ENCODE measurements at places on chromosomes 12 and 14.

DNA sequence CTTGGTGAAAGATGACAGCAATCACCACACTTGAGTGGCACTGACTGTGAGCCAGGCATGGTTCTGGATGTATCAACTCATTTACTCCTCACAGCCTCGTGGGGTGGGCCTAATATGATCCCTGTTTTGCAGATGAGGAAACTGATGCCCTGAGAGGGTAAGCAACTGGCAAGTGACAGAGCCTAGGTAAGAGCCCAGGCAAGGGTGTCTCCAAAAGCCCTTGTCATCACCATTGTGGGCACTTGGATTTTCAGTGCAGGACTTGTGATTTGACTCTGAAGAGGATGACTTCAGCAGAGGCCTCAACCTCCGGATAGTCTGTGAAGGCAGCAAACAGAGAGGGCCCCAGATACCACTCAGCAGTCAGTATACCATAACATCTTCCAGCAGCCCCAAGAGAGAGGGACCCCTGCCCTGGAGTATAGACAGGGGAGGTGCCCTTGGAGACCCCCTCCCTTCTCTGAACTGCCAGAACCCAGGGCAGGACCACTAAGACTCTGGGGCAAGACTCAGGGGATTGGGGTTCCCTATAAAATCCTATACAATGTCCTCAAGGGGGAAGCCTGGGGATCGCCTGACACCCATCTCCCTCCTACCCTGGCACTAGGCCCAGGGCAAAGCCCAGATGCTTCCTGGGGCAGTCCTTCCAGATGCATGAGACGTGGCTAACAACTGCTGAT, 7.1 kb upstream of the KRT5 start:
- DNase-seq = no peak

DNA sequence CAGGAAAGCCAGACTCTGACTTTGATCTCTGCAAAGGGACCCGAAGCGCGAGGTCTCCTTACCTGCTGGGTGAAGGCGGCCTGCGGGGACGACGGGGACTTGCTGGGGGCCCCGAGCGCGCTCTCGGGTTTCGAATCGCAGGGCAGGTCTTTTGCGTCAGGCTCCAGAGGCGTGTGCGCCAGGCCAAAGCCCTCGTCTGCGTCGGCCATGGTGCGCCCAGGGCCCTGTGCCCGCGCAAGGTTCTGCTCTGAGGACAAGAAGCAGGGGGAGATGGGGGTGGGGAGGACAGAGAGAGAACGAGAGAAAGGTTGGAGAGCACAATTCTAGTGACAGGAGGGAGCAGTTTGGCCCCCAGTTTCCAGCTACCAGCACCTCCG, 2.3 kb downstream of the TBX5 start:
- no peak for DNase-seq

DNA sequence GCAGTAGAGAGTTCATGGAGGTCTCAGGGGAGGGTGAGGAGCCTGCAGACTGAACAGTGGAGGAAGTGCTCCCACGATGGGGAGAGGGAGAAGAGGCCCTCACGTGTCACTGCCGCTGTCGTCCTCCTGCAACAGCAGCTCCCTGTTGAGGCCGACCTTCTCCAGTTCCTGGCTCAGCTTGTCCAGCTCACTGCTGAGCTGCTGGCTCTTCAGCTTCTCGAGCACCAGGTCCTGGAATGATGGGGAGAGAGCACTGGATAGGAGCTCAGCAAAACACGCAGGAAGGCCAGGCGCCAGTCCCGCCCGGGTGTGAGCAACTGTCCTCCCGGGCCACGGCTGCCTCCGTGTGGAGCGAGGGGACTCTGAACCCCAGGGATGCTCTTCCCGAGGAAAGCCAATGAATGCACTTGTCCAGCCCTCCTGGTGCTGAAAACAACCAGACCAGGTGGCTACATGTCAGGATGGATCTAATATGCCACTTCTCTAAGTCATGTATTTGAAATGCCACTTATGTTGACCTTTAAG, 65.3 kb upstream of the GPR68 start:
- no peak for DNase-seq

GRCh38 chr14:106879241-106879640, 1352.9 kb downstream of the TMEM121 start:
- DNase-seq = no peak

DNA sequence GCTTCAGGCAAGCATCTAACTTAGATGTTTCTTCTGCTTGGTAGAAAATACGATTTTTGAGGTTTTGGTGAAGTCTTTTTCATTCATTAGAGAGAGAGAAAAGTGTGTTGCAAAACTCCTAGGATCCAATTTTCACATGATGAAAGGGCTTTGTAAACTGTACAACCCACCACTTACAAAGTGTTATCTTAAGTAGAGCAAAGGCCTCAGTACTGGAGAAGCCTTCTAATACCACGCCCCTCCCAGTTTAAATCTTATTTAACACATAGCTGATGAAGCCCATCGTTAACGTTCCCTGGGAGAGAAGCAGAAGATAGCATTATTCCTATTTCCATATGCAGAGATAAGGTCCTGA, 869 bp downstream of the APOLD1 start:
- DNase-seq = no peak

DNA sequence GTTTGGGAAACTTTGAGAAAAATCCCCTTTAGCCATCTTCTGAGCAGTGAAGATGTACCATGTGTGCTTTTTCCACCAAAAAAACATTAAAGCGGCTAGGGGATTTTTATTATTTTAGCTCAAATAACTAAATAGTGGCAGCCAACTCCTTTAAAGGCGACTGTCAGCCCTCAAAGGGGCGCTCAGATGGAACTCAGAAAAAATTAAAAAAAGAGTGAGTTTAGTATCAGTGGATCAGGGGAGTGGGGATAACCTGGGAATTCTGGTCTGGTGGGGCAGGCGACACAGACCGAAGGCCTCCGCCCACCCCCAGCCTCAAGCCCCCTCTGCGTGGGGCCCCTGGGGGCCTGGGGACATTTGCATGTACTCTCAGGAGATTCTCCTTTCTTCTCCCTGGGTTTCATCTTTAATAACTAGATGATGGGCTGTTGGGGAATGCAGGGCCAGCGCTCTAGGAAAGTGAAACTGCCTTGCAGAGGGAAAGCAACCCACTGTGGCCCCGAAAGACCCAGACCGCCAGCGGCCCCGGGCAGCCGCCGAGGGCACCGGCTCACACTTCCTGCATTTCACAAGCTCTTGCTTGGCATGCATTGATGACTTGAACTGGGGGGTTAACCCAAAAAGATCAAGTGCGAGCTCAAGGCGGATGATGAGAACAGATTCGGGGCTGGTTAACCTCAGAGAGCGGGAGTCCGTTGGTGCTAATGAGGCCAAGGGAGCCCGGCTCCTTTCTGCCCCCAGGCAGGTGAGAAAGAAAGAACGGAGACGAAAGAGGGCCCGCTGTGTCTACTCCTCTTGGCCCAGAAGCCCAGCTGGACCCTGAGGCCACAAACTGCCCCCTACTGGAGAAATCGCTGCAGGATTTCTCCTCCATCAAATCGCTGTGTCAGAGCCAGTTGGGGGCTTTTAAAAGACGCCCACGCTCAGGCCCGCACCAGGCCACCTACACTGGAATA, 7.3 kb upstream of the BATF start:
- no peak for DNase-seq
